Activated CD4-positive, alpha-beta memory T cell treated with anti-CD3 and anti-CD28 coated beads for 36 hours (primary cell): ENCODE measurements at places on chromosomes 16 and 17.

DNA sequence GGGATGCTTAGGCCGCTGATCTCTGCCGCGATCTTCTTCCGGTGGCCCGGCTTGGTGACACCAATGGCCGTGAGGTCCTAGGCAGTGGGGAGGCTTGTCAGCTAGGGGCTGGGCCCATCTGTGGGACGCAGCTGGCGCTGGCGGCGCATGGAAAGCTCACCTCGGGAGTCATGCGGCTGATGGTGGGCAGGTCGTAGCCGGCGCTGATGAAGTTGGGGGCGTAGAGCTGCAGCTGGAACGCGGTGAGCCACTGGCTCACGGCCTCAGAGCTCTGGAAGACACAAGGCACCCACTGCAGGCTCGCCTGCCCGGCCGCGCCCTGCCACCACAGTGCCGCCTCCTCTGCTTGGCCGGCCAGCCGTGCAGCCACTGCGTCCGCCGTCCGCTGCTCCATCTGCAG lies 12.7 kb downstream of the CASKIN1 start:
- no peak for DNase-seq

DNA sequence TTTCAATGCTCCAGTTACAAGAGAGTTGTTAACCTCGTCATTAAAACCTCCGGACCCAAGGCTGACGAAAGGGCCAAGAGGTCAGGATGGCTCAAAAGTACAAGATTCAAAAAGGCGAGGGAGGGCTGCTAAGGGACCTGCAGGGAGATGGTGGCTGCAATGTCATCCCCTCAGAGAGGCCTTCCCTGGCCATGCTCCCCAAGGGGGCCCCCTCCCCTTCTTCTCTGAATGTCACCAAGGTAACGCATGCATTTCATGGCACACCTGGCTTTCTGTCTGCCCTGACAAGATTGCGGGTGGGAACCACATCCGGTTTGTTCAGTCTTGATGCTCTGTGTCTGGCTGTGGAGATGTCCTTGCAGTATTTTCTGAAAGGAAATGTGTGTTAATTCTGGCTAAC lies 89.9 kb downstream of the C16orf78 start:
- peak; percentile 86 for DNase-seq

DNA sequence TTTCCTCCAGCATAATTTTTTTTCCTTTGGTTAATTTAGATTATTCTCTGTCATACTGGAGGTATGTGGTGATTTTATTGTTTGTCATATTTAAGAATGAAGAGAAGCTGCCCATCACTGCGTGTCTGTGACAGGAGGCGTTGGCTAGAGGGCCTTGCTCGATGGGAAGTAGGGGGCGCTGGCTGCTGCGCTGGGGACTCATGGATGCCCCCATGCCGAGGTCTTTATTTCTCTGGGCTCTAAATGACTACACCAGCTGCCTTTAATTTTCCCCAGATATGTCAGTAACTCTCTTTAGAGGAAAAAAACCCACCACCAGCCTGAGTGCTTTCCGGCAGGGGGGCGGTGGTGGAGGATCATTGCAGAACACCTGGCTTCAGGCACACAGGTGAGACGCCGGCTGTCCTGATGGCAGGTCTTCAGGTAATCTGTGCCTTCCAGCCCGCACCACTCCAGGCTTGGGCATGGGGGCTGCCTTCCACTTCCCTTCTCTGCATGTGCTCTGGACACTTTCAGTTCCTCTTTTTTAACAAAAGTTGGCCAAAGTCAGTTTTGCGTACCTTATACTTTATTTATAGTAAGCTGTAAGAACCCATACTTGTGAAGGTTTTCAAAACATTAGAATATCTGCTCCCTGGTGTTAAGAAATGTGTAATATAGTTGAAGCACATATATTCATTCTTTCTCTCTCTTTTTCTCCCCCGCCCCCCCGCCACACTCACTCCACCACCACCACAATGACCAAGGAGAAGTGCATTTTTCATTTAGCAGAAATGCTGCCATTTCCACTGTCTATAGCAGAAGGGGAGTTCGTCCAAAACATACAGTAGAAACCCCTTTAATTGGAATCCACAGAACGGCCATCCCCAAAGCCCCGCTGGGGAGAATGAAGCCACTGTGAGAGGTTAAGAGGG lies 192.7 kb downstream of the RPTOR start:
- DNase-seq = no peak

GRCh38 chr17:38667099-38667786 lies 7.5 kb downstream of the EPOP start:
- peak; percentile 75 for DNase-seq

- no peak for DNase-seq
Observed at GRCh38 chr17:82956726-82957468, 117.1 kb upstream of the ZNF750 start.

GRCh38 chr16:89431158-89431584 lies 59.2 kb downstream of the ANKRD11 start:
- no peak for DNase-seq

DNA sequence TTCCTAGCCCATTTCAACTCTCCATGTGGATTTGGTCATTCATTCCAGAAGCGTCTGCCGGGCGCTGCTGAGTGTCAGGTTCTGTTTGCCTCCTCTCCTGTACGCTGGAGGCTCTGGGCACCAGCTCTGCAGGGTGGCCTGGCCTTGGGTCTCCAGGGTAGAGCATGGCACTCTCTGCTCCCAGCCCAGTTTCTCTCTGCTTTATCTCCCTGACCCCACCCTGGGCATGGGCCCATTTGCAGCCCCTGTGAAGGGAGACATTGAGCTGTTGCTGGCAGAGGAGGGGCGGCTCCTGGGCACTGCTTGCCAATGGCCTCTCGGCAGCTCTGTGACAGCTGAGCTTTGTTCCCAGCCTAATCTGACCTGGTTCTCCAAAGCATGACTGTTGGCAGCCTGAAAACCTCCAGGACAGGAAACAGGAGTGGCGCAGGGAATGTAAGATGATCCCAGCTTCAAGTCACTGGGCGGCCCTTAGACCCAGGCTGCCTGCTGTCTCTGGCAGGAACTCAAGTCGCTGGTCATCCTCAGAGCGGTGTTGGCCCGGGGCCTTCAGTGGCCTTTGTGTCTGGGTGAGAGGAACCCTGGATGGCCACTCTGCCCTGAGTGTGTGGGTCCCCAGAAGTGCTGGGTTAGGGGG lies 146.8 kb downstream of the SEC14L1 start:
- DNase-seq = no peak

DNA sequence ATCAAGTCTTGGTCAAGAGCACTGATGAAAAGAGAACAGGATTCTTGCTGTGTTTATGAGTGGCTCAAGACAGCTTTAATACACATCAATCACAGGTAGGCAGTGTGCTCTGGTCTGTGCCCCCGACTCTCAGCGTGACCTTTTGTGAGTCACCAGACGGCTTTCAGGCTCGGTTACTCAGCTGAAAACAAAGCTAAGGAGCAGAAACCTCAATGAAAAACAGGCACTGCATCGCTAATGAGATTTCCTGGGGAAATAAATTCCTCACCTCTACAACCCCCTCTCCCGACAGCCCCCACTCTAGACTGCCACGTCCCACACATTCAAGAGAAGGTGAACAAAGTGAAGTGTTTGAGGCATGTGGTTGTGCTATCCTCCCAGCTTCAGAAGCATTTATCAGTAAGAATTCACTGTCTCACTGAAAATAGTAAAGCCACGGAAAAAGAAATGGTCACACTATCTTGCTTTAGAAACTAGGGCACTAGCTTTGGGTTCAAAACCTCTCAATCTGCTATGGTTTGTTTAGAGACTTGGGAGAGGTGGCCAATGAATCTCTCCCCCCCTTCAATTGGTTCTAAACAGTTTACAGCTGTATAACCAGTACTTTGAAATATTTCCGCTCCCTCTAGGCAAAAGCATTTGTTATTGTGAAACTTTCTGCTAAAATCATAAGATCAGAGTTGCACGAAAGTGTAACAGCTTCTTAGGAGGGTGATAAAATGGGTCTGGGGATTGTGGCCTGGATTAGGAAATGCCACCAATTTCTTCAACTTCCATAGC lies 199.5 kb upstream of the PMFBP1 start:
- no peak for DNase-seq

GRCh38 chr16:7381671-7382070 lies 49.0 kb downstream of the RBFOX1 start:
- DNase-seq = no peak
